ENCODE measurements at places on chromosomes 3 and 15. TPM values are rescaled to one million over a fixed set of nuclear protein-coding genes. Genes with fewer than 3 reads are reported as not detected.

Gene KIAA1143
- total RNA-seq, result 24.0 TPM

Gene PEX11A
- total RNA-seq, result 12.7 TPM

Gene PGBD4
- total RNA-seq, result 2.0 TPM

Gene SLC6A11
- 1.5 TPM for total RNA-seq

Gene SPINK8
- not detected for total RNA-seq

Gene GRAMD2A
- 4.4 TPM for total RNA-seq

Gene CCRL2
- total RNA-seq, result 1.5 TPM

Gene ADGRG7
- 34.1 TPM for total RNA-seq

Gene PRTG
- 10.8 TPM for total RNA-seq

Gene ZNF620
- total RNA-seq, result 5.4 TPM
